ENCODE measurements at places on chromosomes 6 and 20.

DNA sequence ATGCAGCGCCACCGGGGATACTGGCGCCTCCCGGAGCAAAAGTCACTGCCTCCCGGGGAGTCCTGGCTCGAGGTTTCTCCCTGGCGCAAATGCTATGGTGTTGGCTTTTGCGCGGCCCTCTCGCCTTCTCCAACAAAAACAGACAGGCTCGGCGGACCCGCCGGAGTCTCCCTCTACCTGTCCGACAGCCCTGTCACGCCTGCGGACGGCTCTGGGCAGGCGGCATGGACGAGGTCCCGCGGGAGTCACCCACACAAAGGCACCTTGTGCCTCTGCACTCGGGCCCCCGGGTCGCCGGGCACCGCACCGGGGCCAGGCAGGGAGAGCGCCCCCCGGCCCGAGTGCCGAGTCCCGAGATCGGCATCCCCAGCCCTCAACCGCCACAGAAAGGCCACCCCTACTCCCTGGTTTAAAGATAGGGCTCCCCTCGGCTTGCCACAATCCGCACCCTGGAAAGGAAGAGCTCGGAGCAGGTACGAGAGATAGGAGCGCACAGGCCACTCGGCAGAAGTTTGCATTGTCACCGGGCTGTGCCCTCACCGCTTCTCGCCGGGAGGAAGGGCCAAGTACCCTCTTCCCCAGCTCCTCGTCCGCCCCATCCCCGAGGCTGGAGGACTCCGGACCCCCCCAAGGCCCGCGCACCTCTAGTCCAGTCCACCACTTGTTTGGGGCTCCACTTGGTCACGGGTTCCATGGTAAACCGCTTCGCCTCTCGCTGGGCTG lies 903 bp downstream of the CNKSR3 start:
- DNase-seq, result peak; percentile 69

DNA sequence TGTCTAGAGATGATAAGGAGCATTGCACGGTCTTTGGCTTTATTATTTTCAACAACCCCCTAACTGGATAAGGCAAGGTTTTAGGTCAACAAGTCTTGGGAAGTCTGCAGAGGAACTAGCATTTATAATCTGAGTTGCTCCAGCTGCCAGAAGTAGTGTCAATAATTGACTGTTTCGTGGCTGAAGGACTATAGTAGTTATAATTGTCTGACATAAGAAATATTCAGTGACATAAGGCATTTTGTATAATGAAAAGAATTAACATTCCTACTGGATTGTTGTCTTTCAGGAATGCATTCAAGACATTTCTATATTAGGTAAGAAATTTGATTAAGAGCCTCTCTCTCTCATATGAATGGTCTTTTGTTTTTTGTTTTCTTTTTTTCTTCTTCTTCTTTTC lies 136.9 kb upstream of the SGK1 start:
- no peak for DNase-seq

GRCh38 chr20:61805781-61806180 lies 259.9 kb downstream of the TAF4 start:
- DNase-seq, result no peak

DNA sequence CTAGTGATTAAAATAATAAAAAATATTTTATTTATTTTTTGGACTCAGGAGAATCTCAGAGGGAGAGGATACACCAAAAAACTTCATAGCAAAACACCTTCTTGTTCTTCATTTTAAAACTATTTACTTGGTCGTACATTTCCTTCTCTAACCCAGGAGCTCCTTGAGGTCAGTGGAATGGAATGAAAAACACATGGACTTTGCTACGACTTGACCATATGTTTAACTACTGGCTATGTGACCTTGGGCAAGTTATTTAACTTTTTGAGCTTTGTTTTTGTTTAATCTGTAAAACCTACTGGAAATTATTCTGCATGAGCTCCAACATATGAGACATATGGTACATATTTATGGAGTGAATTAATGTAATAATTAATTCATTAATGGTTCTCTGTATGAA lies 1005.5 kb upstream of the CITED2 start:
- no peak for DNase-seq

- DNase-seq, result no peak
These were observed 1.1 kb upstream of the PSMB8 start for GRCh38 chr6:32844839-32845383.

DNA sequence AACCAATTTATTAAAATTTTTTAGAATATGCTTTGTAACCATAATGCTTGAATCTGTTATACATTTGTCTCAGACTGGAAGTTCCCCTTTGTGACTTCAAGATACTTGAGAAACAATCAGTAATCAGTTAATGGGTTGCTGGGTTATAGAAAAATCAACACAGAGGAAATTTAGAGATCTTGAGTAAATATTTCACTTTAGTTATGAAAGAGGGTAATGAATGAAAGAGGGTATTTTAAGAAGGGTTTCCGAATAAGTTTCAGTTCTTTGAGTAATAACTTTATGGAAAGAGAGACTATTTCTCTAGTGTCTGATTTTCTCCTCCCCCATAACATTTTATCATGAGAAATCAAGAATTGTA lies 21.4 kb downstream of the ZFAND3 start:
- DNase-seq, result no peak

DNA sequence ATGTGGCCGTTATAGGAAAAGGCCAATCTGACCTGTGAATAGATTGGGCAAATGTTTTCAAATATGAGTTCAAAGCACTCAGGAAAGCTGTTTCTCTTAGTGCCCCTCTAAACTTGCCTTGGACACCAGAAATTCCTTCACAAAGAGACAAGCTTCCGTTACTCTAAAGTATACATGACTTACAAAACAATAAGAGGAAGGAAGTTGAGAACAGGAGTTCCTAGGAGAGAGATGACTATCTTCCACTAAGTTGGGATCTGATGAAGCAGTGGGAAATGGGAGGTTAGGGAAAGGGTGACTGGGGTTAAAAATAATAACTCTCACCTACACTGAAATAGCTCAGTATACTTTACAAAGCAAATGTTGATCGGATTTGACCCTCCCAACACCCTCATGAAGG lies 50.0 kb downstream of the ISM1 start:
- DNase-seq, result no peak

DNA sequence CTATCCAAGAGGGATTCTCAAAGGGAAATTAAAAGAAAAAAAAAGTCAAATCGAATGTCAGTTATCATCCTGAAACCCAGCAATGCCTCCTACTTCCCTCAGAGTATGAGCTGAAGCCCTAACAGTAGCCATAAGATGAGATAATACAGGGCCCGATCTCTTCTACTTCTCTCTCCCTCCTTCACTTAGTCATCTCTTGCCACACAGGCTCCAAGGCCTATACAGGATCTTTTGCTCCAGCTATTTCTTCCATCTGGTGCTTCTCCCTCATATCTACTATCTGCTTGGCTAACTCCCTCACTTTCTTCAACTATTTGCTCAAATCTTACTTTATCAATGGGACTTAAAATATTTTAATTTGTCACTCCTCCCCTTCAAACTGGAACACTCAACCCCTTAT lies 215.3 kb downstream of the RNGTT start:
- no peak for DNase-seq

GRCh38 chr6:116210750-116211425 lies 43.0 kb downstream of the TSPYL4 start:
- DNase-seq, result no peak

GRCh38 chr6:138955262-138955661 lies 32.8 kb downstream of the REPS1 start:
- no peak for DNase-seq

GRCh38 chr20:59985864-59986263 lies 27.6 kb downstream of the CDH26 start:
- DNase-seq, result no peak

DNA sequence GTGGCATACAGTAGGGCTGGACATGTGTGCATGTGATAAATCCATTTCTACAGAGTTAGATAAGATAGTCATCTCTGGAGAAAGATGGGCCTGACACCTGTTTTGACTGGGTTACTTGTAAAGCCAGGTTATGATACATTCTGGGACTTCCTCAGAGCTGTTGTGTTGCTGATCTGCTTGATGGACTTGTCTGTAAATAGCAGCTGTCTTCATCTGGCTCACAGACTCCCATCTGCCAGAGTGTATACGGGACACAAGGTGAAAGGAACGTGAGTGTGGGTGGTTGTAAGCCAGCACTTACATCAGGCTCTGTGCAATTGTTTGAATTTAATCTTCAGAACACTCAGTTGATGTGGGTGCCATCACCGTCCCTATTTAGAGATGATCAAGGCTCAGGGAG lies 49.8 kb downstream of the ZDHHC14 start:
- no peak for DNase-seq

- no peak for DNase-seq
These were observed 68.8 kb downstream of the CDC5L start for GRCh38 chr6:44456070-44456965.

DNA sequence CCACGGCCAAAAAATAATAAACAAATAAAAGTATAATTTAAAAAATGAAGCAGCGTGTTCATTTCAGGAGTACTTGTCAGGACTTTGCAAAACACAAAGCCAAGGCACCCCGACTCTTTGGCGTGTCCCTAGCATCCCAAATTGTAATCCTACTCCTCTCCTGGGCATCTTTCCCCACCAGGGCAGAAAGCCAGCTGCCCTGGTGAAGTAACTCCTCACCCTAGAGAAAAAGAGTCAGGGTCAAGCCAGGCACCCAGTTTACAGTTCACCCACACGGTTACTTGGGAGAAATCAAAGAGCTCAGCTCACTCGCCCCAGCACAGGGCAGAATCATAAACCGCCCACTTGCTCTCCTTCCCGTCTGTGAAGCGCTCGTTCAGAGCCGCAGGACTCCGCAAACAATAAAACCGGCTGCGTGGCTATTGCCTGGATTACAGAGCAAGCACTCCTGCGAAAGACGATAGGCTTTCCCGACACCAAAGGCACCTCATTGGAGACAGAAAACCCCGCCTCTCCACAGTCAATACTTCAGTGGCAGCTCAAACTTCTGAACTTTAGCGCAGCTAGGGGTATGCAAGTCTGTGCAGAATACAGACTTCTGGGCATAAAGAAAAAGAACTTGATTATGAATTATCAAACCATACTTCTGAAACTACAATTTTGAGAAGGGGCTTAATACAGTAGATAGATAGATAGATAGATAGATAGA lies 73.0 kb upstream of the NHSL1 start:
- DNase-seq, result peak; percentile 85

DNA sequence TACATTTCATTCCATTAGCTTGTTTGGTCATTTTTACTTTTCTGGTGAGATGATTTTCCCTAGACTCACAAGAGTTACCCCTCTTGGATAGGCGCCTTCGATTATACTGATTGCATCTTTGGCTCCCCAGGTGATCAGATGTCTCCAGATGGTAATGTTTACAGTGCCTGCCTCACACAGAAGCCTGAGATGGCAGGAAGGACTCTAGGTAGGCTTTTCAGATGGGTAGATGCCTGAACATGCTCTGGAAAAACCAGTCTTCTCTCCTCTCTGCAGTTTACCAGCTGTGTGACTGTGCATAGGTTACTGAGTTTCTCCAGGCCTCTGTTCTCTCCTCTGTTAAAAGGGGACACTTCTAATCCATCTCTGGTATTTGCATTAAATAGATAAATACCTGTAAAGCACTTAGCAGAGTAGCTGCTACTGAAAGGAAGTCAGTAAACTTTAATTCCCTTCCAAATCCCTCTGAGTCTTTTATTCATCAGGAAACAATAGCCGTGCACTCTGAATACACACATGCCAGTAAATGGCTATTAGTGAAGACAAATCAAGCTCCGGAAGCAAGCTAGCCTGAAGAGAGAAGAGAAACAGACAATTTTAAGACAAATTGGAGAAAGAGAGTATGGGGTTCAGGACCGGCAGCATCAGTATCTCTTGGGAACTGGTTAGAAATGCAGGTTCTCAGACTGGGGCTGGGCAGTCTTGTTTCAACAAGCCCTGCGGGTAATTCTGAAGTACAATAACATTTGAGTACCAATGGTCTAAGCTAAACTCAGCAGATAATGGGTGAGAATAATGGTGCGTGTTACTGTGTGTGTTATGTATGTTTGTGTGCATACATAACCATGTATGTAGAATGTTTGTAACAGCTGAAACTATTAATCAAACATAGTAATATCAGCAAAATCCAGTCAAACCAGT lies 139.4 kb downstream of the UST start:
- no peak for DNase-seq

- DNase-seq, result no peak
These were observed 26.4 kb downstream of the FOXP4 start for GRCh38 chr6:41572613-41573012.

DNA sequence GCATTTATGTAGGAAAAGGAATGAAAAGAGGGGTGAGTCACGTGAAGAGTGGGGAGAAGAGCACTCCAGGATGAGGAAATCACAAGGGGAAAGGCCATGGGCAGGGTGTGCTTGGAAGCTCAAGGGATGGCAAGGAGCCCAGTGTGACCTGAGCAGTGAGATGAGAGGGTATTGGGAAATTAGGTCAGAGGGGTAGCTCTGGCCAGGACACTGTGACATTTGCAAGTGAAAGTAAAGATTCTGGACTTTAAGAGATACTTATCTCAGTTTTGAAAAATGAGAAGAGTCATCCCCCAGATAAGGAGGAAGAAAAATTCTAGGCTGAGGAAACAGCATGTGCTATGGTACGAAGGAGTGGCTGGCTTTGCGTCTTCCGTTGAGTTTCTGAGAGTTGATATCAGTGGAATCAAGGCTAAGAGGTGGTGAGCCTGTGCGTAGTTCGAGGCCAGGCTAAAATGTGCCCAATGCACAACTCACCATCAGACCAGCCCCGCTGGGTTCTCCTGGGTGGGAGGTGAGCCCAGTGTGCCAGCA lies 79.9 kb downstream of the GCLC start:
- no peak for DNase-seq

- no peak for DNase-seq
These were observed 26.8 kb downstream of the JAG1 start for GRCh38 chr20:10646886-10647420.

- DNase-seq, result no peak
These were observed 33.7 kb upstream of the KCNQ5 start for GRCh38 chr6:72588155-72588554.

- DNase-seq, result peak; percentile 42
These were observed 165.1 kb upstream of the SLC24A3 start for GRCh38 chr20:19047040-19047950.

DNA sequence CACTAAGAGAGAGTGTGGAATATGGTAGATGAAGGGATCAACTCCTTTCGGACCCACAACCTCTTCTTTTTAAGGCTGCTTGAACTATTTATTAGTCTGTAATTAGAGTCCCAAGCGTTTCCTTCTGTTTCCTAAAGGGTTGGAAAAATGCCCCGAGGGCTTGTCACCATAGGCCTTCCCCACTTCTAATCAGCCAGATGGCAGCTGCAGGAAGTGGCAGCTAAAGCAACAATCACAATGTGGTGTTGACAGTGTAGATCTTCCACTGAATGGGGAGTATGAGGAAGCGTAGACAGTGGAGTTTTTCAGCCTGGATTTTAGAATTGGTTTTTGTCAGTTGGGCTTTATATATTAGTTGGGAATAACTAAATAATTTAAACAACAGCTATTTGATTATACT lies 40.6 kb downstream of the SLC35D3 start:
- no peak for DNase-seq

- DNase-seq, result no peak
These were observed 34.8 kb upstream of the SIRPA start for GRCh38 chr20:1860446-1860845.

GRCh38 chr6:133415262-133415661 lies 174.1 kb downstream of the EYA4 start:
- DNase-seq, result no peak
